NCI-H526 treated with DMSO at 0.1 percent for 48 hours (cell line): ENCODE measurements at places on chromosomes 2 and 18.

DNA sequence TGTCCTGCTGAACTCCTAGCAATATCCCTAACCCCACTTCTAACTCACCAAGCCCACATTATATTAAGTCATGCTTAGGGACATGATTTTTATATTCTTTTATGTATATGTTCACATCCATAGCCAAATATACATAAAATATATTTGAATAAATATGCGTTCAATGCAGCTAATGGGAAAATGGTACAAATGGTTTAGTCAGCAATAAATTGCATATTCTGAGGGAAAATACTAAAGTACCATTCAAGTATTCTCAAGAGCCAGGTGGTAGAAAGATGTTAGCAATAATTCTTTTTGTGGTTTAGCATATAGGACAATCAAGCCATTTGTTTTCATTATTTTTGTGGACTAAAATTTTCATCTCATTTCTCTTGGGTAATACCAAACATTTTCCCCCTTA lies 306.0 kb downstream of the TDRD15 start:
- DNase-seq, result no peak

GRCh38 chr2:191927319-191927867 lies 80.5 kb upstream of the CAVIN2 start:
- DNase-seq, result no peak

DNA sequence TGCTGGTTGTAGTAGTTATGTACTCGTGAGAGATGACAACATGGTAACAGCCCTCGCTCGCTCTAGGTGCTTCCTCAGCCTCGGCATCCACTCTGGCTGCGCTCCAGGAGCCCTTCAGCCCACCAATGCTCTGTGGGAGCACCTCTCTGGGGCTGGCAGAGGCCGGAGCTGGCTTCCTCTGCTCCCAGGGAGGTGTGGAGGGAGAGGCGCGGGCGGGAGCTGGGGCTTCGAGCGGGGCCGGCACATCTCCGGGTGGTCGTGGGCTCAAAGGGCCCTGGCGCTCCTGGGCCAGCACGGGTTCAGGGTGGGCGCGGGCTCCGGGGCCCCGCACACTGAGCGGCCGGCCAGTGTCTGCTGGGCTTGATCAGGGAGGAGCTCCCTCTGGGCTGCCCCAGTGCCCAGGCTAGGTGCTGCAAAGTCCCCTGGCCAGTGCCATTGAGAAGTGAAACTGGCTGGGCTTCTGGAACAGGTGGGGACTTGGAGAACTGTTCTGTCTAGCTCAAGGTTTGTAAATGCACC lies 1012.1 kb downstream of the CNTNAP5 start:
- DNase-seq, result no peak

GRCh38 chr2:74739733-74740241 lies 85.7 kb downstream of the SEMA4F start:
- no peak for DNase-seq

DNA sequence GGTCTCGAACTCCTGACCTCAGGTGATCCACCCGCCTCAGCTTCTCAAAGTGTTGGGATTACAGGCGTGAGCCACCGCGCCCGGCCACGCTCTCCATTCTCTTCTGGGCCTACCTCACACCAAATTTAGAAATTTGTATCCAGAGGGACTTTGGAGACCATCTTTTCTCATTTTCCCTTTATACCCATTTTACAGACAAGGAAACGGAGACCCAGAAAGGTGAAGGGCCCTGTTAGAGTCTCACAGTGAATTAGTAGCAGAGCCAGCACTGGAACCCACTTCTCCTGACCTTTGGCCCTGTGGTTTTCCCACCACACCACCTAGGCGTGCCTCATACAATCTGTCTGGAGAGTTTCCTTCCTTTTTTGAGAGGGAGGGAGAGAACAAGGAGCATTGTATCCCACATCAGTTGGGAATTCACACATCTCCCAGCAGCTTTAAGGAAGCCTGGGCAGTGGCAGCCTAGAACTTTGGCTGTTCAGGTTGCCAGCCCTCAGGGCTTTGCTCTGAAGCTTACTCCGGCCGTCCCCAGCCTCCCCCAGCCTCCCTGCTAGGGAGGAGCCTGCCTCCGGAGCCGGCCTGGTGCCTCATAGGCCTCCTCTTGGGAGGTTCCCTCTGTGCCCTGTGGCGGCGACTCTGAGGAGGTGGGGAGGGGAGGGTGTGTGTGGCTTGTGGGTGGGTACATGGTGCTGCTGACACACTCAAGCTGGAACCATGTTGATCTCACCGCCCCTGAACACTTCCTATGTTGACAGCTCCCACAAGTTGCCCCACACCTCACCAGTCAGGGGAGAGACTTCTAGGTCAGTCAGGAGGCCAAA lies 13.8 kb downstream of the FOSL2 start:
- DNase-seq, result no peak

DNA sequence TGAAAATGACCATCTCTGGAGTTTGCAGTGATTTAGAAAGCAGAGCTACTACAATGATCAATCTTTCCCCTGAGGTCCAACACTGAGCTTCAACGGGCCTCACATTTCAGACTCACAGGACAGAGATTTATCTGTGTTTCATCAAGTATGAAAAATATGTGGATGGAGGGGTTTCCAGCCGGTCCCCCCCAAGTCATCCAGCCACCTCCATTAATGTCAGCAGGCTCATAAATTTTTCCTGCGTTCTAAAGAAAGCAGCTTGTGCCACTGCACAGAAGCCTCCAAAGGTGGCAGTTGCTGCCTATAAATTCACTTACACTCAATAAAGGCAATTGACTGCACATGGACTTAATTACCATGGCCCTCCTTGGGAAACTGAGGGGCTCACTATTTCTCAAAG lies 117.4 kb upstream of the ACKR3 start:
- DNase-seq, result no peak

- DNase-seq, result no peak
These were observed 111.9 kb downstream of the CCDC85A start for GRCh38 chr2:56295666-56296065.

- DNase-seq, result no peak
These were observed 17.1 kb downstream of the RAMP1 start for GRCh38 chr2:237876532-237876931.

GRCh38 chr2:157627594-157628476 lies 829 bp downstream of the ACVR1C start:
- DNase-seq, result no peak

DNA sequence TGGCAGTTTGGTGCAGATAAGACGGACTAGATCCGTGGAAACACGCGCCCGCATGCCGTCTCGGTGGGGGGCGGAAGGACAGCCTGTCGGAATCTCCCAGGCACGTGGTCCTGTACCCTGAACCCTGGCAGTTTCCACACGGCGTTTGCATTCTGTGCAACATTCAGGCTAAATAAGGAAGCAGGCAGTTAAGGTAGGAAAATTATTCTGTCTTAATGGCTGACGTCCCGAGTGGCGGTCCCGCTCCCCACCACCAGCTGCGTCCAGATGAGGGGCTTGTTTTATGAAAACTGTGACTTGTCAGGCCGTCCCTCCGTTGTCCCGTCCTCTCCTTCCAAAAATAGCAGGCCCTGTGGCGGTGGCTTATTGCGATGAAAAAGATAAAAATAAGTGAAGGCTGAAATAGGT lies 120.2 kb downstream of the NFATC1 start:
- no peak for DNase-seq

- no peak for DNase-seq
These were observed 1526.9 kb upstream of the ACVR2A start for GRCh38 chr2:146317959-146318358.

GRCh38 chr2:217249121-217250012 lies 389.5 kb upstream of the TNP1 start:
- DNase-seq, result no peak

GRCh38 chr2:42249887-42250286 lies 80.7 kb downstream of the EML4 start:
- DNase-seq, result no peak

DNA sequence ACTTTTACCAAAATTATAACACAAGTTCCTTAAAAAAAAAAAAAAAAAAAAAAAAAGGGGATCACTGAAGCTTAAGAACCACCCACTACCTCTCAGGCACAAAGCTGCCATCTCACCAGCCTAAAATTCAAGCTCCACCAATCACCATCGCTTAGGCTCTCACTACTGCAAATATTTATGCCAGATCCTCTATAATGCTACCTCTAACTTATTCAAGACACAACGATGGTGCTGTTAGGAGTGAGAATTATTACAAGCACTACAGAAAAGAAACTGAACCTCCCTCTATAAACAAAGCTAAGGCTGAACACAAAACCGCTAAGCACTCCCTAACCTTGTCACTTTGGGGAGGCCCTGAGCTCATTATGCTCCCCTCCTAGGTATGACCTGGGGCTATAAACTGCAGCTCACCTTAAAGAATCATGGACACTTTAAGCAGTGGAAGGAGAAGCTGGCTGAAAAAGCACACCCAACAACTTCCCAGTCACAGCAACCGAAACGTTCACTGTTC lies 3.6 kb downstream of the FZD5 start:
- peak; percentile 34 for DNase-seq

GRCh38 chr18:5975111-5976002 lies 80.0 kb upstream of the TMEM200C start:
- DNase-seq, result no peak

DNA sequence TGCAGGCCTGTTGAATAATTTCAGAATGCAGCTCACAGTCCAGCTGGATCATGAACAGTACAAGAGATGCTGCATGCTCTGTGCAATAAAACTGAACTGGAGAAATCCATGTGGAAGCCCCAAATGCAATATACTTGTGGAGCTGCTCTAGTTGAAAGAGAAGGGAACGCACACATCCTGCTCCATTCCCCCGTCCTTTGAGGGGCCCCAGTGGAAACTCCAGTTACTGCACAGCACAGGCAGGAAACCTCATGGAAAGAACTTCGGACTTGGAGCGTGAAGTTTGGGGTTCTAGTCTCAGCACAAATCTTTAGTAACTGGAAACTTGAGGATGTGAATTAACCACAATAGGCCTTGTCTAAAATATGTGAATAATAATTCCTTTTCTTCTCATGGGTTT lies 73.2 kb downstream of the PLA2R1 start:
- DNase-seq, result no peak

- DNase-seq, result no peak
These were observed 372.5 kb upstream of the KLHL29 start for GRCh38 chr2:23012499-23012898.

DNA sequence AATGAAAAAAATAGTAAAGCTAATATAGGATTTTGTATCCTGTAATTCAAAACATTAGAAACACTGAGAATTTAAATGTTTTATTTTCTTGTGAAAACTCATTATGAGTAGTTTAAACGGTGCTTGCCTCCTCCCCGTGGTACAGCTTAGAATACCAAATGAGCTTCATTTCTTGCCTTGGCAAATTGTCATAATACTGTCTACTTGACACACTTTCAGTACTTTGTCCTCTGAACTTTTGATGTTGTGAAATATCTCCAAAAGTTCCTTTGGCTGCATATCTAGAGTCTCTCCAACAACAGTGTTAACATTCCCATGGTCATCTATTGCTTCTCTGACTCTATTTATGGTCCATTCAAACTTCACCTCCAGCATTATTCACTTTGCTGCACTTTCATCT lies 61.9 kb upstream of the EPB41L5 start:
- DNase-seq, result no peak

GRCh38 chr2:158505448-158505934 lies 48.7 kb downstream of the PKP4 start:
- no peak for DNase-seq

DNA sequence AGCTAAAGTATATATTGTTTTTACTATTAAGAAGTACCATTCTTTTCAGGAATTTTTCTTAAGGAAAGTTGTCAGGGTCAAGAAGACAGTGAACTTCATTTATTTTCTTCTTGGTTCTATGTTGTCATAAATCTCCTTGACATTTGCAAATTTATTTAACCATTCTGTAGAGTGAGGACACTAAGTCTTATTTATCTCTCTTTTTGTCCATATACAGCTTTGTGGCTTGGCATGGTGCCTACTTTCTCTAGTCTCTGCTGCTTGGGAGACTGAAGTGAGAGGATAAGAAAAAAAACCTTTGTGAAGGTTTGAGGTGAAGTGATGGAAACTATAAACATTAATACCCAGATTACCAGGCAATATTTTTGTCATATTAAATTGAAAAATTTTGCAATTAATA lies 1389.4 kb downstream of the SUCLG1 start:
- DNase-seq, result no peak

- DNase-seq, result no peak
These were observed 26.9 kb downstream of the MCEE start for GRCh38 chr2:71102981-71103681.

- DNase-seq, result no peak
These were observed 89.3 kb downstream of the MBD5 start for GRCh38 chr2:148110184-148110583.

GRCh38 chr2:72103161-72103560 lies 44.5 kb downstream of the CYP26B1 start:
- no peak for DNase-seq

DNA sequence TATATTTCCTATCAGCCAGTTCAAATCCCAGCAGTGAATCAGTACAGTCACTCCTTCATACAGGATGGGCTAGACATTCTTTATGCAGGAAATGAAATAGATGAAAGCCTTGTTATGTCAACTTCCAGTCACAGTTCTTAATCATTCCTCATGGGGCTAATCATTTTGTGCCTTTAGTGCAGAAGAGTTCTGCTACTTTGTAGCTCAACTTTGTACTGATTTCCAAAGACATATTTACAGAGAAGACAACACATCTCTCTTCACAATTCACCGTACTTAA lies 593.9 kb upstream of the NETO1 start:
- DNase-seq, result no peak

DNA sequence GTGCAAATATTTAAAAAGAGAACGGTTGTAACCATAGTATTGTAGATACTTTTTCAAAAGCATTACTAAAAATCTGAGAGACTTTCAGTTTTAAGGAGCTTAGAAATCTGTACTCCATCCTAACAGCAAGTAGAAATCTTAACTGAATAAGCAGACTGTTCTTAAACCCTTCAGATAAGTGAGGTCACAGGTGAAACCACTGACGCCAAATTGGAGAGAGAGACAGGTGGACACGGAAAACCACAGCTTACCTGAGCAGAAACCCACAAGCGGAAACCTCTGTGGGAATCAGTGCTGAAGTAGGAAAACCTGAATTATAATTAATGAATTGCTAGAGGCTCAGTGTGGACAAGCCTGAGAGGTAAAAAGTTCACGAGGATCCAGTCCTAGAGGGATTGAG lies 959.4 kb upstream of the CELF4 start:
- DNase-seq, result no peak

- DNase-seq, result no peak
These were observed 9.0 kb downstream of the TBR1 start for GRCh38 chr2:161424891-161425727.

DNA sequence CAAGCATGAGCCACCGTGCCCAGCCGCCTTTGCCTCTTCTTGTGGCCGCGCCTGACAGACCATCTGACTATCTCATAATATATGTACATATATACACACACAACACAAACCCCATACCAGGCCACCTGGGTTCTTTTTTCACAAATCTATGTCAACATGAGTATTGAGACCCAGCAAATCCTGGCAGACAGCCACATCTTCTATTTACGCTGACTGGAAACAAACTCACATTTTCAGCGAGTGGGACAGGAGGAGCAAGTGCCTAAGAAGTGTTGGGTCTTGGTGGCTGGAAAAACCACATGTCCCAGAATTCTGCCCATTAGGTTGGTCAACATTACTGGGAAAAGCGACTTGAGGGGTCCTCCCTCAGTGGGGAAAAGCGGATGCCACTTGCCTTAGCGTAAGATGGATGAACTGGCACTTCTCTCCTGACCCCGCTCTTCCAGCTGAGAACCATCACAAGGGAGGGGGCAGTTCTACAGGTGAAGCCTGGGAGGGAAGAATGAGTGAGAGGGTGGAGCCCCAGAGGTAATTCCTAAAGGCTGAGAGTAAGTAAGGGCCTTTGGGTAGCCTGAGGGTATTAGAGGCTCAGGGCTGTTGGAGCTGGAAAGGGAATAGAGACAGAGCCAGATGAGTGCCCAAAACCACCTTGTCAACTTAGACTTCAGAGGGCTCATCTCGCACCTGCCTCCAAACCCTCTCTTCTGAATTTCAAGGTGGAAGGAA lies 1.9 kb downstream of the SCYGR3 start:
- DNase-seq, result no peak
